ENCODE measurements at places on chromosomes 5 and 9. TPM values are rescaled to one million over a fixed set of nuclear protein-coding genes. Genes with fewer than 3 reads are reported as not detected.

Gene DIPK1B
- total RNA-seq = 4.0 TPM

Gene CENPK
- total RNA-seq = 21.4 TPM

Gene LYSMD3
- total RNA-seq = 24.5 TPM

- no peak for DNase-seq
These were observed 2.4 kb upstream of the PITX1 start for GRCh38 chr5:135036405-135036804.

- no peak for DNase-seq
These were observed 382.9 kb downstream of the TMEM232 start for GRCh38 chr5:110343616-110344015.

GRCh38 chr9:100027543-100027942, 71.3 kb downstream of the ERP44 start:
- no peak for DNase-seq

DNA sequence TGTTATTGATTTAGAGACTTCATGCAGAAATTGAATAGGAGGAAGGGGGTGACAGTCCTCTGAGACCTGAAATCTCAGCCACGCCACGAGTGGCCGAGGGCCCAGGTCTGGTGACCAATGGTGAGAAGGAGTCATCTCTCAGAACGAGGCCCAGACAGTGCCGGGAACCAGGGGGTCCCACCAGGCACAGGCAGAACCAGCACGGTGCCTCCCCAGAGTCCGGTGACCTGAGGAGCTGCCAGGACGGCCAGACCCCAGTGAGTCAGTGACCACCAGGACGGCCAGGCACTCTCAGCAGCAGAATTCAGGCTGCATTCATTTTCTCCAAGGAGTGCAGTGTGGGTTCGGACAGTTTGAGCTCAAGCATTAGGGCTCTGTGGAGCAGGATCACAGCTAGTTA, 43.8 kb upstream of the NKD2 start:
- no peak for DNase-seq

- no peak for DNase-seq
These were observed 5.8 kb upstream of the SPATA31C2 start for GRCh38 chr9:88143957-88144625.

DNA sequence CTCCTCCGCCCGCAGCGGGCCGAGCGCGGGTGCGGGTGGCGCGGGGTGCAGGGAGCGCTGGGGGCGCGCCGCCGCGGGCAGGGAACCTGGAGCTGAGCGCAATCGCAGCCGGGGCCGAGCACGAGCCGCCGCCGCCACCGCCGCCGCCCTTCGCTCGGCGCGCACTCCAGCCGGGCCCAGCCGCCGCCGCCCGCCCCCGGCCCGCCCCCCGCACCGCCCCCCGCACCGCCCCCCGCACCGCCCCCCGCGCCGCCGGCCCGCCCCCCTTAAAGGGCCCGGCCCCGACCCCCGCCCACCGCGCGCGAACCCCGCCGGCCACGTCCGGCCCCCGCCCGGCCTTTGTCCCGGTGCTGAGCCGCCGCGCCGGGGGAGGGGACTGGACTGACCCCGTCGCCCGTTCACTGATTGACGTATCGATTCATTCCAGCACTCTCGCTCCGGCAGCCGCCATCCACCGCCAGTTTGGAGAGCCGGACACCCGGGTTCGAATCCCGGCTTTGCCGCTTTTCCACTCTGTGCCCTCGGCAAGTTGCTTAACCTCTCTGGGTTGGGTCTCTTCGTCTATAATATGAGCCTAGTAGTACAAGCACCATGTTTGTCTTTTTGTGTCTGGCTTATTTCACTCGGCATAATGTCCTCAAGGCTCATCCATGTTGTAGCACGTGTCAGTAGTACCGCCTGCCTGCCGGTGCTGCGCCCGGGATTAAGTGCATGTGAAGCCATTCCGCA, at the start of gene SH3PXD2B:
Gene SH3PXD2B (minus strand): TSS at position 168 of the 729 bp plus-strand sequence. CDS start 173 bp downstream, outside the sequence.
- no peak for DNase-seq

Measured in renal cortical epithelial cell (primary cell).